Activated CD4-positive, alpha-beta T cell treated with anti-CD3 and anti-CD28 coated beads for 36 hours (primary cell): ENCODE measurements at places on chromosomes 2 and 18.

- DNase-seq: no peak
These were observed 81.3 kb downstream of the MOGAT1 start for GRCh38 chr2:222752746-222753145.

DNA sequence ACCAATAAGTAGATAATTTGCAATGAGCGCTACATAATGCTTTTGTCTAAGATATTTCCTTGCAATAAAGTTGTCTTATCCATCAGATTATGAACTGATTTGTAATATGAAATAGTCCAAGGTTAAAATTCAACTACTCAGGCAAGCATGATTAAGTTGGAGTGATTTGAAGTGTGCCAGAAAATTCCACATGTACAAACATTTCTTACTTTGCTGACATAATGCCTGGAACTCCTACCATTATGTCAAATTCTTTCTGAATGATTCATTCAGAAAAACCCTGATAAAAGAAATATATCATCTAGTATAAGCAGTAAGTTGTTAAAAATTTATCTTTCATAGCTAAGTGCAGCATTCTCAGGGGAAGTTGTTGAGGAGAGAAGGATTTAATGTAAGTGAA lies 87.3 kb downstream of the CBLN2 start:
- DNase-seq: no peak

GRCh38 chr2:23589220-23589647 lies 204.3 kb downstream of the KLHL29 start:
- DNase-seq: no peak

GRCh38 chr2:147223553-147224060 lies 621.2 kb upstream of the ACVR2A start:
- DNase-seq: no peak

DNA sequence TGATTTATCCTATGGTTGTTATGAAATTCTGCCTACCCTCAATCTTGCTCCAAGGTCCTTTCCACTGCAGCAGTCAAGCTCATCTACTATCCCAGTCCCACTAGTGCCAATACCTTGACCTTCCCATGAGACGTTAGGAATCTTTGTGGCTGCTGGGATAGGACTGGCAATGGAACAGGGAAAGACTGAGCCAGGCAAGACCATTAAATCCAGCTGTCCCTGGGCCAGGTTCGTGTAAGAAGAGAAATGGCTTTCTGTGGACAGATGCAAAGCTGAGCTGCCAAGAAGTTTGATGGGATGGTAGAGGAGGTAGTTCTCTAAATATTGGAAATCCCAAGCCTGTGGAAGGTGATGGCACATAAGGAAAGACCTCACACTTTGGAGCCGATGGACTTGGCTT lies 50.1 kb upstream of the TMEM17 start:
- no peak for DNase-seq

DNA sequence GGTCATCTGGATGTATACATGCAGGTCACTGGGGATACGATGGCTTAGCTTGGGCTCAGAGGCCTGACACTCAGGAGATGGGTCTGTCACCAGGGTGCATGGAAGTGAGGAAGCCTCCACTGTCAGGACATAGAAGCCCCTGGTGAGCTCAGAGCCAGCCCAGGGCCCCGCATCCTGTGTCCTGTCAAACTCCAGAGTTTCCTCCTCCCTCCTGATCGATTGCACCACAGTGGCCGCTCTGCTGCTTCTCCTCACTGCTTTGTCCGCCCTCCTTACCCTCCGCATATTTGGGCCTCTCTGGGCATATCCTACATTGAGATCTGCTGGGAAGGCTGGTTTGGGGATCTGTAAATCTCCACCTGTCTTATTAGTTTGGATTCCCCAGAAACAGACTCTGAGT lies 37.5 kb upstream of the ATG16L1 start:
- no peak for DNase-seq

GRCh38 chr2:140698636-140699035 lies 1432.2 kb downstream of the LRP1B start:
- DNase-seq: no peak

- no peak for DNase-seq
These were observed 28.1 kb downstream of the FAP start for GRCh38 chr2:162215162-162215561.

GRCh38 chr2:163610817-163611556 lies 124.8 kb downstream of the FIGN start:
- no peak for DNase-seq

DNA sequence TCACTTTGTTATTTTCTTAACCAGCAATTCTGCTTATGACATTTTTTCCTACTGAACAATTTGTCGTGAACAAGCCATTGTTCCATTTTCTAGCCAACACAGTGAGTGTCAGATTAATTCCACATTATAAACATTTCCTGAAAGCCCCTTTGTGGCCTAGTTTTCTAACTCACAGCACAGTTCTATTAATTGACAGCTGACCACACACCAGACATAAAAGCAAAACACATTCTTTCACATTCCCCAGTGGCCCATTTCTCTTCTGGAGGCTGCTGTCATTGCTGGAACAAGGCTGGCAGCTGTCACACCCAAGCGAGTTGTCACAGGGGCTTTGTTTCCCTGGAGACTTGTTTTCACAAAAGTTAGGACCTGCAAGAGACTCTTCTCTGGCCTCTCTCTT lies 50.7 kb downstream of the RNF152 start:
- DNase-seq: no peak

DNA sequence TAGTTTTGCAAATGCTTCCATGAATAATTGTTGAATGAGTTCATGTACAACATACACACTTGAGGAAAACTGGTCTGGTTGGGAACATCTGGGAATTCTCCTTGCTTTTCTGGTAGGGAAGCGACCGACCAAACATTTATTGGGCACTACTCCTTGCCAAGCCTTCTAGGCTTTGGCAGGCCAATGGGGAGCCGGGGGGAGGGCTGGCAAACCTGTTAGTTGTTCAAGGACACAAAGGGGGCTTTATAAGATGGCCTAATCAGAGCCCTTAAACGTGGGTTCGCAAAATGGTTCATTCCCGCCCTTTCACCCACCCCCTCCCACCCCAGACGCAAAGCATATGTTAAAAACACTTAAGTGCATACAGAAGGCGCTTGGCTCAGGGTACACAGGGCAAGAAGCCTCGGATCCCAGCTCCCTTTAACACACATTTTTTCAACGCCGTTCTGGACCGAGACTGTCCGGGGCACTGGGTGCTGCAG lies 844 bp upstream of the VSNL1 start:
- DNase-seq: no peak

- no peak for DNase-seq
These were observed 28.1 kb downstream of the GFPT1 start for GRCh38 chr2:69358914-69359313.

- DNase-seq: no peak
These were observed 209.2 kb downstream of the MCFD2 start for GRCh38 chr2:46706264-46706983.

DNA sequence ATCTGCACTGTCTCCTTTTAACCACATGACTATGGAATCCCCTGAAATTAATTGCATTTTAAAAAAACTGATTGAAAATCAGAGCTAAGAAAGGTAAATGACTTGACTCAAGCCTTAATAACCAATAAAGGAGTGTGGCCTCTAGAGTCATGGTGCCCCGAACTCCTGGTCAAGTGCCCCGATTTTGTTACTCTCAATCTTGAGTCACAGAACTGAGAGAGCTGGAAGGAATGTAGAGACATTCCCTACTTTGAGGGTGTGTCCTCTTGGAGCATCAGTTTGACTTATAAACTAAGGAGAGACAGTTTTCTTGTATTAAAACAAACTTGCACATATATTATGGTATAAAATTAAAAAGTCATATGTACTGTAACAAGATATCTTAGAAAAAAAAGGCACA lies 2.4 kb downstream of the WDR43 start:
- no peak for DNase-seq

- no peak for DNase-seq
These were observed 192.9 kb downstream of the TFCP2L1 start for GRCh38 chr2:121092095-121092494.

- no peak for DNase-seq
These were observed 23.8 kb upstream of the SLC20A1 start for GRCh38 chr2:112621790-112622527.

DNA sequence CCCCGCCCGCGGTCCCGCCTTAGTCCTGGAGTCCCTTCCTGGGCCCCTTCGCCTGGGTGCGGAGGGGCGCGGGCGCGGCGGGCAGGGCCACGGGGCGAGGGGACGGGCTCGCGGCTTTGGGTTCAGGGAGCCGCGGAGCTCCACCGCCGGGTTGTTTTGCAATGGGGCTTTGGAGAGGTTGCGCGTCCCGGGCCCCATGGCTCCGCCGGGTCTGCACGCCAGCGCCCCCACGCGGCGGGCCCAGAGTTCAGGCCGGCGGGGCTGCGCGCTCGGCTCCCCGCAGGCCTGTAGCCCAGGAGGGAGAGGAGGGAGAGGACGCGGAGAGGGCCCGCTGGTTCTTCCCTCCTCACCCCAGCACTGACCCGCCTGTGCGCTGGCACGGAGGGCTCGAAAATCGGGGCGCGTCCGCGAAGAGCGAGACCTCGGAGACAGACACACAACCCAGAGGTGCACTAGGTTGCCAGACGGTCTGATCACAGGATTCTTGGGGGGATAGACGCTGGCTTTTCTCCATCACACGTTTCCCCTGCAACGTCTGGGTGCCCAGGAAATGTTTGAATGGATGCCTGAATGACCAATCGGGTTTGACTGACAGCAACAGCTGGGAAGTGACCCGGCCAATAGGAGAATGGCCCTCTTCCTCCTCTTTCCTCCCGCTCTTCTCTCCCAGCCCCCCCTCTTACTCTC lies 4.9 kb upstream of the SIX2 start:
- DNase-seq: peak; percentile 73

DNA sequence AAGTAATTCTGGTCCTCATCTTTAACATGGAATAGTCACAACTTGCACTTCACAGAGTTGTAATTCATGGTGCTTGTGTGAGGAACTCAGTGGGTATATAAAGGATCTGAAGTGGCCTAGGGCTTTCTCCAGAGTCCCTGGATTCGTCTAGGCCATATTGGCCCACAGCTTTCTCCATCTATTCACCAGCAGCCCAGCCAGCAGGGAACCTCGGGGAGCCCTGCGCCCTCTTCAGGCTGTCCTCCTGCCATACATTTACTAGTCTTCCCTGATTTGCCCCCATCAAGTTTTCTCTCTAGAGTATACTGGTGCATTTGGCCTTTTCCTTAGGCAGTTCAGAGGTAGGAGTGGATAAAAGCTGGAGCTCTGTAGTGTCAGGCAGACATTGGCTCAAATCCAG lies 278.3 kb downstream of the MYCN start:
- peak; percentile 39 for DNase-seq

DNA sequence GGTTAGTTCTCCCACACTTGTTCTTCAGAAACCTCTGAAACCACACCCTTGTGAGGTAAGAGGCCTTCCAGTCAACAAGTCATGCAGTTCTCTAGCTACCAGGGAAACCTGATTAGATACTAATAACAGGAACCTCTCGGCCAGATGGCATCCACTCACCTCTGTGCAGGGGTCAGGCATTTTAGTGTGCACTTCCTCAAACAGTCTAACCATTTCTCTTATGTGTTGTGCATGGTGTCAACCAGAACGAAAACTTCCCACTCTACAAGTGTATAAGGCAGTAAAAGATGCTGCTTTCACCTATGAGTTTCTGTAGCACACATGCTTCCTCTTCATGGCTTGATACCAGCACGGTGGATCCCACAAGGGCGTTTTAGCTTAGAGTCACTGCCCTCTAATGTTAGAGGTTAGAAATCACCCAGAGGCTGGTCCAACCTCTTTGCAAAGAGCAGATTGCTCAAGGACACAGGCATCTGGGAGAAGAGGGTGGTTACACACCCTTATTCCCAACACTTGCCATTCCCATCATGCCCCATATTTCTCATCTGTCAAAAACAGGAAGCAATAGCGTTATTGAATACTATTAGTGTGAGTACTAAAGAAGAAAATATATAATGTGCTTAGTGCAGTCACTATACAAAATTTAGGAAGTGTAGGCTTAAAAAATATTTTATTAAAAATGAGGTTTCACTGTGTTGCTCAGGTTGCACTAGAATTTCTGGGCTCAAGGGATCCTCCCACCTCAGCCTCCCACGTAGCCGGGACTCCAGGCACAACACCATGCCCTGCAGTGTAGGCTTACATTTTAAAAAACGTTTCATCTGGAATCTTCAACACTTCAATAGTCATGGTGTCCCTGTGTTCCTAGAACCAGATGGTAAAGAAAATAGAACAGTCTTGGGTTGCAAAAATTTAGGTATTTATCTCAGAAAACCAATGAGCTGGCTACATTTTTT lies 34.5 kb upstream of the RAB31 start:
- DNase-seq: peak; percentile 55

GRCh38 chr18:59202258-59202820 lies 17.6 kb upstream of the GRP start:
- no peak for DNase-seq

GRCh38 chr2:23449413-23449812 lies 64.4 kb downstream of the KLHL29 start:
- DNase-seq: no peak

GRCh38 chr18:26051843-26052242 lies 38.6 kb downstream of the SS18 start:
- no peak for DNase-seq

DNA sequence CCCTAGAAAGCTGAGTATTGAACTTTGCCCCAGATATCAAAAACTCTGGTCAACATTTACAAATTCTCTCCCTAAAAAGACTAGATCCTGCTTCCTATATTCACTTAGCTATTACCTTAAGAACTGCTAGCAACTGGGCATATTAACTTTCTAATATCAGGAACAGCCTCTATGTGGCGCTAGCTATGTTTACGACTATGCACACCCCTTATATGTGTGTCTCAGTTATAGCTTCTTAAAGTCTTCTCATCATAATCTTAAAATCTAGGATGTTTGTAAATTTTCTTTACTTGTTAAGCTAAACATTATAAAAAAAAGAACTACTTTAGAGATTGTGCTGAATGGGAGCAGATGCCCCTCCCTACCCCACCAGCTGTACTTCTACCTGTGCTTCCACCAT lies 1.7 kb upstream of the STAMBP start:
- no peak for DNase-seq

DNA sequence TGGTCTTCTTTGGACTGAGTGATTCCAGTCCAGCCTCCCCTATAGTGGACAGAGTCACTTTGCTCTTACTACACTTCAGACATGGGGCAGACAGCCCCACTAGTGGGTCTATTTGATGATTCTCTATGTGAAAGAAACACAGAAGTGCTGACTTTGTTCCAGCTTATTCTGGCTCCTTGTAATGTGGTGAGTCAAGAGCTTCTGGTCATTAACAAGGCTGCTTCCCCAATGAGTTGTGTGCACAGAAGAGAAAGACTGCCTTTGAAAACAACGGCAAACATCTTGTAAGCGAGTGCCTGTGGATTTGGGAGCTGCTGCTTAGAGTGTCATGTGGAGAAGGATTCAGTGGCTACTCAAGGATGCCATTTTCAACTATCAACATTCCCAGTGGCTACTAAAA lies 39.1 kb downstream of the RMC1 start:
- DNase-seq: no peak

DNA sequence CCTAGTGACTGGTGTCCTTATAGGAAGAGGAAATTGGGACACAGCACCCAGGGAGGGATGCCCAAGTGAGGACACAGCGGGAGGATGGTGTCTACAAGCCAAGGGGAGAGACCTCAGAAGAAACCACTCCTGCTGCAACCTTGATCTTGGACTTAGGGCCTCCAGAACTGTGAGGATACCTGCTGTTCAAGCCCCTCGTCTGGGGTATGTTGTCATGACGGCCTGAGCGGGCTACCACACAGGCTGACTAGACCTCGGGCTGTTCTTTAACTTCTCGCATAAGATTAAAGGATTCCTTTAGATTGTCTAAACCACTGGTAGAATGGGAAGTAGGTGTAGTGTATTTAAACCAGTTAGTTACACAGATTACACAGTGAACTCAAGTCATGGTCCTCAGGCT lies 138.3 kb downstream of the ASB1 start:
- no peak for DNase-seq
